ENCODE measurements at places on chromosomes 3 and 15.

- no peak for DNase-seq
Observed at GRCh38 chr3:136672457-136672856, 79.7 kb downstream of the STAG1 start.

GRCh38 chr3:106229495-106230278, 360.9 kb upstream of the CBLB start:
- no peak for DNase-seq

GRCh38 chr15:63340878-63341277, 40.8 kb downstream of the CA12 start:
- no peak for DNase-seq

DNA sequence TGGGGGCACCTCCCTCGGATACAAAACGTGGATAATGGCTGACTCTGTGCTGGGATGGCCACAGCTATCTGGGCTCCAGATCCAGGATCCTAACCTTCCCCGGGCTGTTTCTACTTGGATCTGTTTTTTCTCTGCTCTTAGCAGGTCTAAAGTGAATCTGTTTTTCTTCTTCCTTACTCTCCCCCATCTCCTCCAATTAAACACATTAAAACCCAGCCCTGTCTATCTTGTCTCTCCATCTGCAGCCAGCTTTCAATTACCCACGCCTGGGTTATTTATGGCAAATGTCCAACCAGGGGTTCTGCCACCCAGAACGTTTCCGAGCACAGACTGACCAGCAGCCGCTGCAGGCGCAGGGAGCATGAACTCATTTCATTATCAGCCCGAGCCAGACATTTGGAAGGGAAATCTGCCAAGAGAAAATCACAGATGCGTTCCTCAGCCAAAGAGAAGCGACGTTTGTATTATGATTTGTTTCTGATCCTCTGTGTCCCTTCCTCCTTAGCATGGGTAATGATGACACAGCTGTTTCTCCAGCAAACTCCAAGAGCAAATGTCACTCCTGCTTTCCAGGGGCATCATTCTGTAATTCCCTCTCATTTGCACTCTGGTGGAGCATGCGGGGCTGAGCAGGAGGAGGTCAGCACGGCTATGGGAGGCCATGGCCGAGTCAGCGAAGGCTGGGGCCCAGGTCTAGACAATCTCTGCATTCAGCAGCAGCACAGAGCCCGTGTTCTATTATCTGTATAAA, 42.0 kb downstream of the UMPS start:
- peak; percentile 100 for DNase-seq

DNA sequence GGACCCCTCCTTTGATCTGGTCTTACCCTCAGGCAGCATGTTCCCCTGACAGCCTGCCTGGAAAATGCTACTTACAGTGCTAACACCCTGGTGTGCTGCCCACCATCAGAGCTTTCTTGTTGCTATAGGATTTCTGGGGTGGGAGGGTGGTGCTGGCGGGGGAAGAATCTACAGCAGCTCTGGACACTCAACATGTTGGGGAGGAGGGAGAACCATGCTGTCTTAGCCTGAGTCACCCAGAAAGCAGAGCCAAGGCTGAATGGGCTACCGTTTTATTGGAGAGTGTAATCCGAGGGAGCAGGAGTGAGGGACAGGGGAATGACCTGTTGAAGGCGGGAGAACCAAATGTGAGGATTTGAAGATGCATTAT, 45.6 kb downstream of the MFSD1 start:
- DNase-seq: no peak

DNA sequence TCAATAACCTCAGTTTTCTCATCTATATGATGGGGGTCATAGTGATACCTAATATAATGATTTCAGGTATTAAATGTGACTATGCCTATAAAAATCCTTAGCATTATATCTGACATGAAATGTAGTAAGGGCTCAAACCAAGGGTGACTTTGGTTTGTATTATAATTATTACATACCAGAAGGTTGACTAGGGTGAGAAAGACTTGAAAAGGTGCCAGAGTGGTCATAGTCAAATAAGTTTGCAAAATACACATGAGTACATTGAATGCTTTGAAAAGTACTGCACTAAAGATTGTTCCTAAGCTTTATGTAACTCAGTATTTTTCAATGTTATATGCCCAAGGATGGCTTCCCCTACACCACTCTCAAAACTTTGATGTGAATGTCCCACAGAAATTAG, 297.2 kb downstream of the ARPP21 start:
- DNase-seq: no peak

DNA sequence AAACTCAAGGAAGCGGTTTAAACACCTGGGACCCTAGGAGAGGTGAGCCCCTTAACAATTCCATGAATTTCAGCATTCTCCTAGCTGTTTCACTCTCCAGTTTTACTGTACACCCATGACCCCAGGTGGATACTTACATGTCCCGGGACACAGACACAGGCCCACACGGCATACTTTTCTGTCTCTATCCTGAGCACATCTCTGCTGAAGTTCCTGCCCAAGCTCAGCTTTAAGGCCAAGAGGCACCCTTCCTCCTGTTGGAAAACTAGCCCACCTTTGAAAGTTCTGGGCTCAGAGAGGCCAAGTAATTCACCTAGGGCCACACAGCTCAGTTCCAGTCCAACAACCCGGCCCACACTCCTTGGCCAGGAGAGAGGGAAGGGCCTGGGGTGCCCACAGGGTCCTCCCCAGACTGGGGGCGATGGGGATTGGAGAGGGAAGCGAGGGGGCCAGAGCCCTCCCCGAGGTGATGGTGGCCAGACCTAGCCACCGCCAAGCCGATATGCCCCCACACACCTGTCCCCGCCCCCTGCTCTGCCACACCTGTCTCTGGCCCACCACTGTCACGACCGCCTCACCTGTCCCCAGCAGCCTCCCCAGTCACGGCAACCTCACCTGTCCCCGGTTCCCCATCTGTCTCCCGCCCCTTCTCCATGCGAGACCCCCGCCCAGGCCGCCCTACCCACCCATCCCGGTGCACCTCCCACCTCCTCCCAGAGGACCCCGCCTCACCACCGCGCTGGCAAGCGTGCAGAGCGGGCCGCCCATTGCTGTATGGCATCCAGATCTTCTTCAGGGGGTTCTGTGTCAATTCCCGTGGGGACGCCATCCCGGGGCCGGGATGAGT, 431 bp downstream of the PFKFB4 start:
- no peak for DNase-seq

DNA sequence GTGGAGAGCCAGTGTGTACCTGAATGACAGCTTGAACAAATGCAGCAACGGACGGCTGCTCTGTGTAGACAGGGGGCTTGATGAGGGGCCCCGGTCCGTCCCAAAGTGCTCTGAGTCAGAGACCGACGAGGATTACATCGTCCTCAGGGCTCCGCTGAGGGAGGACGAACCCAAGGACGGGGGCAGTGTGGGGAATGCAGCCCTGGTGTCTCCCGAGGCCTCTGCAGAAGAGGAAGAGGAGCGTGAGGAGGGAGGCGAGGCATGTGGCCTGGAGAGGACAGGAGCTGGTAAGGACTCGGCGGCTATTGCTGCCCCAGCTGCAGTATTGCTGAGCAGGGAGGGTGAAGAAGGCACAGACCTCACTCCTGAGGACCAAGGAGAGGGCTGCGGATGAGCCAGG, 54.4 kb upstream of the WNT7A start:
- DNase-seq: no peak

DNA sequence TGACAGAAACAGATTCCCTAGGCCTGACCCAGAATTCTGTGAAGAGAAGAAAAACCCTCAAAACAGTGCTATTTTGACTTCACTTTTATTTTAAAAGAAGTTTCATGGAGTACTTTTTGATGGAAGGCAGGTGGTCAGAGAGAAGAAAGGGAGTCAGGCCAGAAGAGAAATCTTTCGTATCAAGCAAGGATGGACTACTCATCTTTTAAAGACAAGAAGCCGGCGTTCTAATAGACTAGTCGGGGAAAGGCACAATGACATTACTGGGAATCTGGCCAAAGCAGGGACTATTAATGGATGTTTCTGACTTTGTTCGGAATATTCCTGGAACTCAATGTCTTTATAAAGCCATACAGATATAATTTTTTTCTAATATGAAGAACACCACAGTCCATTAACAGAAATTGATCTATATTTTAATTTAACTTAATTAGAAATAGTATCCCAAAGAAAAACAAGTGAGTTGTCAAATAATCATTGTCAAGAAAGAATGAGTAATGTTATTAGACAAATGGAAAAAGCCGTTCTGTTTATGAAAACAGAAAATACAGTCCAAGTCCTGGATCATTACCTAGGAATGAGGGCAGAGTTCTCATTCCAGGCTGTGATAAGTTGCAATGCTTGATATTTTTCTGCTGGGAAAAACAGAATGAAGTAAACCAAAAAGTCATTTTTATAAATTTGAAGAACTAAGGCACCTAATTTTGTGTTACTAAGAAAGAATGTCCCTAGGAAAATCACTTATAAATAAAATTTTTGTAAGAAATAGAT, 23.7 kb upstream of the PCOLCE2 start:
- no peak for DNase-seq

- DNase-seq: no peak
Observed at GRCh38 chr3:116553355-116553754, 108.1 kb upstream of the LSAMP start.

GRCh38 chr15:64144565-64145281, 6.8 kb upstream of the SNX22 start:
- no peak for DNase-seq

GRCh38 chr15:31483986-31484951, 157.6 kb downstream of the KLF13 start:
- no peak for DNase-seq

- DNase-seq: no peak
Observed at GRCh38 chr3:69205385-69205784, 83.0 kb upstream of the LMOD3 start.

DNA sequence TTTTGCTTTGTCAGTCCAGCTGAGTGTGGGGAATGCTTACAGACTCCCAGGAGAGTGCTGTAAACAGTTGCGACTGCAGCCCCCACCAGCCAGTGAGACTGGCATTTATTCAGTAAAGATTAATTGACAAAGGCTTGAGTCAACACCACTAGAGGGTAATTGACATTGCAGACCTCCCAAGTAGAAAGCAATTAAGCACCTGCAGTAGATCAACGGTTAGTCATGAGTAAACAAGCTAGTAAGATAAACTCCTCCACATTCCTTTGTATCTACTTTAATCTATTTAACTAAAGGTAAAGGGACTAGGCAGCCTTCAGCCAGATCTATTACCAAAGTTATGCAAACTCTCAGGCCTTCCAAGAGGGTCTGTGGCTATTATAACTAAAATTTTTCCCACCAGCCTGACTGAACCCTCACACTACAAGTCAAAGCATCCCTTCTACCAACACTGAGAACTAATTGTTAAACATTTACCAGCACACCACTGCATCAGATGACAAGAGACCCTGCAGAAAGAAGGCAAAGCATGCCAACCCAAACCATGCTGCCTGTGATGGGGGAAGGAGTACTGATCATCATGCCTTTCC, 30.5 kb upstream of the GALNT15 start:
- DNase-seq: no peak

- no peak for DNase-seq
Observed at GRCh38 chr3:64329037-64329436, 103.8 kb upstream of the PRICKLE2 start.

- DNase-seq: no peak
Observed at GRCh38 chr3:188562144-188562543, 408.2 kb downstream of the LPP start.

GRCh38 chr3:41991437-41991836, 29.5 kb upstream of the ULK4 start:
- peak; percentile 29 for DNase-seq

- DNase-seq: no peak
Observed at GRCh38 chr3:46667657-46668056, 25.8 kb downstream of the ALS2CL start.

DNA sequence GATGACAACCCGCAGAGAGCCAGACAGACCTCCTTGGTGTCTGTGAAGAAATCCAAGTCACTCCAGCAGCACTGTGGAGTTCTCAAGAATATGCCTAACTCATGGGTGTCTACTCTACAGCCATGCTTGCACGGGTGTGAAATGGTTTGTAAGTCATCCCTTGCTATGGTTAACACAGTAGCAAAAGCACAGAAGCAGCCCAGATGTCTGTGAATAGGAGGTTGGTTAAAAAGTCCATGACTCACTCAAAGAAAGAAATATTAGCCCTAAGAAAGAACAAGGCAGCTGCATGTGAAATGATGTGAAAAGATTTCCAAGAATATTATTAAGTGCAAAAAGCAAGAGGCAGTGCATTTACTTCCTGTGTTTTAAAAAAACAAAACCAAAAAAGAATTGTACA, 12.1 kb upstream of the LIMD1 start:
- DNase-seq: no peak

DNA sequence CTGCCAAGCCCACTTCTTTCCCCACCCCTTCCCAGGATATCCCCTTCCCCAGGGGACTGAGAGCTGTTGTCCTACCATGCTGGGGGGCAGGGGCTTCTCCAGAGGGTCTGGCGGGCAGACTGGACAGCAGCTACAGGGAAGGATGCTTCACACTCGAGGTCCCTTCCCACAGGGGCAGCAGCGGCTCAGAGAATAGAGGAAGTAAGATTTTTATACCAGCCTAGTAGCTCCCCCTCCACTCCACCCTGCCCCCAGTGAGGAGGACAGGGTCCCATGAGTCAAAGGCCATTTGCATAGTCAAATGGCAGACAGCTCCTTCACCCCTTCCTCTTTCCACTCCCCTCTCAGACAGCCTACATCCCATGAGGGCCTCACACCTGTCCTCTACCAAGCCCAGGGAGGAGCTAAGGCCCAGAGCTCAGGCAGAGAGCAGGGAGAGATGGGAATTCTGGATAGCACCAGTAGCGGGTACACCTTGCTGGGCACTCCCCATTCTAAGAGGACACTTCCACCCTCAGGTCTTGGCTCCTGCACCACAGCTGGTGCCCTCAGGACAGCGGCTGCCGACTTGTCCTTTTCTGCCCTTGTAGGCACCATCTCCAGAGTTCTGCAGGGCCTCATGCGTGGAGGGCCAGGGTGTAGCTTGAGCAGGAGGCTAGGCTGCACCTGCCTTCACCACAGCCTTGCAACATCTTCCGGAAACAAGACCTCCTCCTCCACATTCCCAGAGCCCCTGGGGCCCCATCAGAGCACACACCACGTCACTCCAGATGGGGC, at the start of gene TLR9:
TSS of gene TLR9 (minus strand) at position 194 of the 777 bp plus-strand sequence. CDS start at position 78, 116 bp downstream.
- no peak for DNase-seq

DNA sequence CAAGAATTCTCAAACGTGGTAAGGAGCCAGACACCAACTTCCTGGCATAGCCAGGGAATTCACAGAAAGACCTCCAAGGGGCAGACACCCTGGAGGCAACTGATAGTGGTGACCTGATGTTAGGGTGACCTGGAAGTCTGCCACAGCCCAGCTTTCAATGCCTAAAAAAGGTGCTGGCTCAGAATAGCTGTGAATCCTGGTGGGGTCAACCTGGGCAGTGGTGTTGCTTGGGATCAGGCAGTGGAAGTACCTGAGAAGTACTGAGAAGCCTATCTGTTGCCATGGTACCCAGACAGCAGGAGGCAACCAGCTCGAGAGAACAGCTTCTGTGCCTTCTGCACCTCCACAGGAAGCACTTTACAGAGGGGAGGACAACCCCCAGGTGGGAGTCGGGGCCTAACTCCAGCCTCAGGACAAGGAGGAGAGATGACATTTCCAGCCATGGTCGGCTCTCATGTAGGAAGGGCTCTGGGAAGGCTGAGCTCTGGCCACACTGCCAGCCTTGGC, 55.4 kb upstream of the LARS2 start:
- no peak for DNase-seq
